ENCODE measurements at places on chromosomes 2 and 18.
A peak's percentile ranks its signal among the peaks of the same experiment; 100 is the strongest.

- DNase-seq, result no peak
Observed at GRCh38 chr2:226898121-226898520, 62.3 kb downstream of the RHBDD1 start.

DNA sequence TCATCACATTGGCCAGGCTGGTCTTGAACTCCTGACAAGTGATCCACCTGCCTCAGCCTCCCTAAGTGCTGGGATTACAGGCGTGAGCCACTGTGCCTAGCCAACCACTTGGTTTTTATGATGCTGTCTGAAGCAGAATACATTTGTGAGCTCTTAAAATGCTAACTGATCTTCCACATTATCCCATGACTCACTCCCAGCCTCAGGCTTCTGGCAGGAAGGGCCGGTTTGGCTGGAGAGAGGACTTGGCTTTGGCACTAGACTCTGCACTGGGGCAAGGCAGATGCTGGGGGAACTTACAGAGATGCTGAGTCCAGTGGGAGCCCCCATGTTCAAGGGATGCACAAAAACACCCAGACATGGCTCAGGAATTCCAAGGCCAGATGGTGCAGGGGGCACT lies 40.5 kb upstream of the SH3BP4 start:
- peak; percentile 62 for DNase-seq

DNA sequence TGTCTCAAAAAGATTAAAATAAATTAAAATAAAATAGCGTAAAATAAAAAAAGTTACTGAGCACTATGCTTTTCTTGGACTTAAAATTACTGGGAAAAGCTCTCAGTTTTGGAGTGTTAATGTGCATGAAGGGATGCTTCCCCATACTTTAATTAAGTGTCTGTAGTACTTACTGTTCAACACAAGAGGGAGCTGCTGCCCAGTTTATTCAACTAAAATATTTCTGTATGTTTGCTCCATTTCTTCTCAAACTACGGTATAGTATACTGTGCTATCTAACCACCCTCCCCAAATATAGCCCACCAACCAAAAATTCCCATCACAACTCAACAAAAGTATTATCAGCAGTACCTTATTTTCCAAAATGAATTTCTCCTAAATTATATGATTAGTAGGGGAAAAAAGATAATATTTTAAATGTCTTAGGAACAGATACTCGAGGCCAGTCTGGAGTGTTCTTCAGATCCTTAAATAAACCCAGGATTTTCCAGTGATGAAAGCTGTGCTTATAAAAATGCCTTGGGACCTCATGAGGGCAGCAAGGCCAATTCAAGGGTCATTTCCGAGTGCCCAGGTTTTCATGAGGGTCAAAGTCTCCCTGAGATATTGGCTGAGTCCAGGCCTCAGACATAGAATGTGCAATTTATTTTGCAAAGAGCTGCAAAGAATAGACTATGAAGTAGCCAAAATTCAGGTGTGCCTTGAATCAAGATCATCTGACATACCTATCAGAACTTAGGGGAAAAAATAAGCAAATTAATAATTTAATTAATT lies 64.1 kb downstream of the CHRNA1 start:
- no peak for DNase-seq

GRCh38 chr18:31774477-31774785 lies 13.8 kb upstream of the SLC25A52 start:
- DNase-seq, result no peak

DNA sequence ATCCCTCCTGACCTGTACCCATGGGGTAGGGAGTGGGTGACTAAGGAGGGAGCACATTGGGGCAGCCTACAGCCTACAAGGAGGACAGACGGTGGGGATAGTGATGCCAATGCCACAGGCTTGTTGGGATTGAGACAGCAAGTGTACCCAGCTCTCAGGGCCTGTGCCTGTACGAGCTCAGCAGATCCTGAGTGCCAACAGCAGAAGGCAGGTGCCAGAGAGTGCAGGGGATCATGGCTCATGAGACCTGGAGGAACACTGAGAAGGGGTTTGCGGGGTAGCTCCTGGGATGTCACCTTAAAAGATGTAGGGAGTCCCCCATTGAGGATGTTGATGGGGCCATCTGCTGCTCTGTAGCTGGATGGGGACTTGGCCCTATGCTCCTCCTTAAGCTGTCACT lies 10.3 kb upstream of the SNED1 start:
- DNase-seq, result peak; percentile 22

DNA sequence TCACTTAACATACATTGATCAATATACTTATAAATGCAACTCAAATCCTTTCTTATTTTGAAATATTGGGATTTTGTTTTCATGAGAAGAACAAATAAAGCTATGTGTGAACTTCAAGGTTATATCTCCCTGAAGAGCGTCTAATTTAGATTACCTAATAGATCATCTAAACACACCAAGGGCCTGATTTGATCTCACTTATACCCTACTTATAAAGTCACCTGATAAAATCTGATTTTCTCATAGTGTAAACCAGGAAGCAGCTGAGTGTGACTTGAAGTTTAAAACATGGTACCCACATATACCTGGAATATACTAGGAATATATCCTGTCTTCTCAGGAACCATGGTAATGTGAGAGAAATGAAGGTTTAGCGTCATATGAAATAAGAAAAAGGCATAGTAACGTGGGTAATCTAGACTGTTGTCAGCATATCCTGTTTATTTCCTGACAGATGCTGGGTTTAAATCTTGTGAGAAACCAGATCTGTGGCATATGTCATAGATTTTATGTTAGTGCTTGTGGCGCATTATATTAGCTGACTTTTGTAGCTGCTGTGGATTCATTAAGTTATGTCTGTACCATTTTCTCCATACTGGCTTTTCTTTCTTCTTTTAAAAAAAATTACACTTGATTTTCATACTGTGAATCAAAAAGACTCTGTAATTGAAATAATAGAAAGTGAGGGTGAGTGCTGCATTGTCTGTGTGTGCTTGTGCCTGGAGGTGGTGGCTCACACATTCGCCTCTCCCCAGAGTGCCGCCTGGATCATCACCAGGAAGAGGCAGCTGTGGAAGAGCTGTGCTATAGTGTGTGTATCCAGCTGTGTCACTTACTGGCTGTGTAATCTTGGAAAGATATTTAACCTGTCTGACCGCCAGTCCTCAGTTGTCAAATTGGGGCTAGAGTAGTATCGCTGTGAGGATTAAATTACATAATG lies 164.0 kb downstream of the MYO3B start:
- DNase-seq, result no peak

- DNase-seq, result peak; percentile 29
Observed at GRCh38 chr18:12879840-12880540, 4.0 kb downstream of the PTPN2 start.

GRCh38 chr2:11092701-11093335 lies 62.4 kb upstream of the SLC66A3 start:
- DNase-seq, result no peak

- no peak for DNase-seq
Observed at GRCh38 chr18:45321520-45321919, 293.8 kb upstream of the SLC14A2 start.

- DNase-seq, result no peak
Observed at GRCh38 chr2:157769856-157770255, 106.3 kb downstream of the ACVR1 start.

DNA sequence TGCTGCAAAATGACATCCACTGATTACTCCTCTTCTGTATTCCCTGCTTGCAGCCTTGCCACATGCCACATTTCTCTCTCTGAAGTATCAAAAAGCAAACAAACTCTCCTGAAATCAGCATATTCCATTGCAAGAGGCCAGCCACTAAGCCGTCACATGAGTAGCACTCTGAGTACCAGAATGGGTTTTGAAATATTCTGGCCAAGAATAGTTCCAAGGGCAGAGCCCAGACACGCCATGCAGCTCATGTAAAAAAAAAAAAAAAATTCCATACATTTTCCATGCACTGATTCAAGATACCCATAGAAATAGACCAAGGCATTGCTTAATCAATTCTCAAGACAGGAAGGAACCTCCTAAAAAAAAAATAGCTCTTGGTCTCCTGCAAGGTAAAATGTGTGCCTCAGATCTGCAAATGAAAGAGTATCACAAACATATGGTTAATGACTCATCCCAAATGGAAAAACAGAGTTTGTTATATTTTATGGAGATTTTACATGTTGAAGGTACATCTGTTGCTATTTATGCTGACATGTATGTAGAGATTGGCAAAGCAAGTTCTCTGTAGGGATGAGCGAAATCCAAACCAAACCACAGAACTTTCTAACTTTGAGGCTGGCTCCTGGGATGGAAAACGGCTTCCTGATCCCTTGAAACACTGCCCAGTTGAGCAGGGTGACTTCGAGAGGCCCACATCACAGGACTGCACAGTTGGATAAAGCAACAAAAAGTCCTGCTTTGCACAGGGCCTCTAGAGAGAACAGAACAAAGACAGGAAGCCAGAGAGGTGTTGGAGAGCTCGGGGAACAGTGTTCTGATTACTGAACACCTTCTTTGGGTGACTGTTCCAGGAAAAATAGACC lies 346.2 kb downstream of the ZNF521 start:
- DNase-seq, result peak; percentile 10

- no peak for DNase-seq
Observed at GRCh38 chr18:34978533-34978893, 62.7 kb upstream of the MAPRE2 start.

DNA sequence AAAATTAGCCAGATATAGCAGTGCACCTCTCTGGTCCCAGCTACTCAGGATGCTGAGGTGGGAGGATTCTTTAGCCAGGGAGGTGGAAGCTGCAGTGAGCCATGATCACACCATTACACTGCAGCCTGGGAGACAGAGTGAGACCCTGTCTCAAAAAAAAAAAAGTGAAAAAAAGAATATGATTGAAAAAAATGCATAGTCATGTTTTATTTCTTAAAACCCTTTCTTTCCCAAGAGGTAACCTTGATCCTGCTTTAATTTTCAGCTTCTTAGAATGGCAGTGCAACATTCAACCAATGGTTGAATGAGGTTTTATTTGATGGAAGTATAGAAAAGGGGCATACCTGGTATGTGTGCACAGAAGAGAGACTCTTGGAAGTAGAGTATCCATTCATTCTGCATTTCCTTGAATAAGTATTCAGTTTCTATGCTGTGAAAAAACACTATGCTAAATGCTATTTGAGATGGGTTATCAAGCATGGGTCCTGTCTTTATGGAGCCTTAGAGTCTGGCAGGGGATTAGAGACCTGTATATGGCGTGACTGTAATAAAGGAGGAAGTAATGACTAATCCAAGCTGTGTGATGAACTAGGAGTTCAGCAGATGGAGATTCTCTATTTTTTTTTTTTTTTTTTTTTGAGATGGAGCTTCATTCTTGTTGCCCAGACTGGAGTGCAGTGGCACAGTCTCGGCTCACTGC lies 146.3 kb downstream of the WDSUB1 start:
- no peak for DNase-seq

DNA sequence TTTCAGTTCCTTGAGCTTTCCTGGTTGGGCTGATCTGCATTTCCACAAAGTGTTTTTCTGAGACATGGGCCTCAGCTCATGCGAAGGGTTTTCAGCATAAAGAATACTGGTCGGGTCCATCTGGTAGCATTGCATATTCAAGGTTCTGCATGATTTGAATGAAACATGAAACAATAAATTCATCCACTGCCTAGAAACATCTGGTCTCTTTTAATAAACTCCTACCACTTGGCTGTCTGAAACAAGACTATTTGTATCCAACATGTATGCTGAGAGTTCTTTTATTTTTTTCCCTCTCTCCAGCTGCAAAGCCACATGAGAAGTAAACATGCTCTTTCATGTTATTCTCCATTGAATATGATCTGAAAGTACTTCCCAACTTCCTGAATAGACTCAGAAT lies 314.9 kb upstream of the SOX11 start:
- DNase-seq, result no peak

- no peak for DNase-seq
Observed at GRCh38 chr2:174634130-174635014, 36.8 kb upstream of the WIPF1 start.

DNA sequence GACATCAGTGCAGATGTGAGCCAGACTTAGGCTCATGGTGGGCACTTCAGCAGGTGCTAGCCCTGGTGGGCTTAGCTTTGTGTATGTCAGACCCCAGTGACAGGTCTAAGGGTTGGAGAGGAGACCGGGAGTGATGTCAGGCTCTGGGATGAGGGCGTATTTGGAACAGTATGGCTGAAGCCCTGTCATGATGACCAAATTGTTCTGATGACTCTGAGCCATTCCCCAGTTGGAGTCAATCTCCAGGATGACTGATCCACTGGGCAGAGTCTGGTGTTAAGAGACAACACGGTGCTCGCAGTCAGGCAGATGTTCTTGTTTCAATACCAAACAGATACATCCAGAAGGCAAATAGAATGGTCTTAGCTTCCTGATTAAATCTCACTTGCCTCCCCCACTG lies 241.5 kb downstream of the SOX11 start:
- DNase-seq, result no peak

DNA sequence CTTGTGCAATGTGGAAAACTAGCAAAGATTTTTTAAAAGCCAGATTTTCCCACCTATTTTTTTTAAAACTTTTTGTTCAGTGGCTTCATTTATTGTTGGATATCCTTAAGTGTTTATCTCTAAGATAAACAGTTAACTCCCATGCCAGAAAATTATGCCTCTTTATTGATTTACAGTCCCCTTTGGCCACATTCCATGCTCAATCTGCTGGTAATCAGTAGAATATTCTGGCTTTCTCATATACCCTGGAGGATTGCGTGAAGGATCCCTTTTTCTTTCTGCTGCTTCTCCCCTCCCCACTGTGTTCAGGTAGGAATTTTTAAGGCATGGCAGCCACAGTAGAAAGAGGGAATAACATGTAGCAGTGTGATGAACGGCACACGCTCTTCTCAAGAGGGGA lies 2.6 kb downstream of the GRHL1 start:
- peak; percentile 24 for DNase-seq

GRCh38 chr2:158066046-158066713 lies 35.5 kb upstream of the UPP2 start:
- DNase-seq, result no peak

- no peak for DNase-seq
Observed at GRCh38 chr18:9477509-9477908, 2.2 kb downstream of the RALBP1 start.

GRCh38 chr2:235050980-235051351 lies 99.1 kb downstream of the SH3BP4 start:
- DNase-seq, result peak; percentile 82

- no peak for DNase-seq
Observed at GRCh38 chr2:216877085-216877484, 17.2 kb upstream of the TNP1 start.

- no peak for DNase-seq
Observed at GRCh38 chr2:142065156-142065555, 65.7 kb downstream of the LRP1B start.

DNA sequence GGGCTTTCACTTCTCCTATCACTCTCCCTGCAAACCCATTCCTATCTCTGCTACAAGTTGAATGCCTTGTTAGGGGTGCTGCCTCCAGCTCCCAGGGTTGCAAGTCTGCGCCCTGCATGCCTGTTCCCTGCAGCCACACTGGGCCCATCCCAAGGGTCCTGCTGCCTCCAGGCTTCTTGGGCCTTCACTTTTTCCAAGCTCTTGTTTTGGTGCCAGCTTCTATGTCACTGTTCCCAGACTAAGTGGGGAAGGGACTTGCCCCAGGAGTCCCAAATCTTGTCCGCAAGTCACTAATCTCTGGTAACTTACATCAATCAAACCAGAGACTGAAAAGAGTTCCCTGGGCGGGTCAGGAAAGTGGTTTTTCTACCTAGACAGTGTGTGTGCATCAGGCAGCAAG lies 65.4 kb downstream of the ZCCHC2 start:
- DNase-seq, result no peak

Measured in adrenal gland (tissue), 19 donors.